Forelimb muscle (tissue), 1 donor: ENCODE measurements at places on chromosomes 4 and X.

DNA sequence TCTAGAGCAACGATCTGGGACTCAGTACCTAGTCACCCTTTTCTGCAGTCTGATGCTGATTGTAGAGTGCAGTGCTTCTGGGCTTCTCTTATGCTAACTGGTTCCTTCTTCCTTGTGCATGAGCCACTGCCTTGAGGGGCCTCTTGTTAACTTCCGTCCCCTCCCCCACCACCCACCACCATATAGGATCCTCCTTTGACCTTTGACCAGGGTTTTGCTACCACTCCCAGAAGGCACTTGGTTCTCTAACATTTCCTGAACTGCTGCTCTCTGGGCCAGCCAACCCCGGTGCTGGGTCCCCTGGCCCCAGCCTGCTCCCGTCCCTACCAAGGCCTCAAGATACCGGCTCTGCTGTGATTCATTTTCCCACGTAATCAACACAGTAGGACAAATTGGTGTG lies 104.6 kb upstream of the KLF3 start:
- DNase-seq, result no peak

- no peak for DNase-seq
These were observed 128.6 kb upstream of the FTHL17 start for GRCh38 chrX:31200430-31200829.

DNA sequence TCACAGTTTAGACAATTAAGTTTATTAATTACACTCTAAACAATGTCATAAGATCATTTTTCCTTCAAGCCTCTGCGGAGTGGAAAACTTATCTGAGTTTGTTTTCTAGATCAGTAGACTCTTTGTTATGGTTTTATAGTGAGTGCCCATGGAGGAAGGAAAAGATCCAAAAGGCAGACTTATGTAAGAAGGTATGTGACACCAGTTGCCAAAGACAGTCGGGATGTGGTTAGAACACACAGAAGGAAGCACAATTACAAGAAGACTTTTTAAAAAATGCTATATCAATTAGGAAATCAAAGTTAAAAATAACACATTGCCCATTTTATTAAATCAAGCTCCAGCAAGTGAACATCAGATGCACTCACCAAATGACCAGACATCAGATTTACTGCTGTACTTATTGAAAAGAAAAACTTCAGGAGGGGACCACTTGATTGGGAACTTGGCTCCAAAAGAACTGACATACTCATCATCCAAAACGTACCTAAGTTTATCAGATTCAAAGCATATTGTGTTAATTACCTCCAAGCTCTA lies 57.1 kb downstream of the NIPAL1 start:
- DNase-seq, result no peak

DNA sequence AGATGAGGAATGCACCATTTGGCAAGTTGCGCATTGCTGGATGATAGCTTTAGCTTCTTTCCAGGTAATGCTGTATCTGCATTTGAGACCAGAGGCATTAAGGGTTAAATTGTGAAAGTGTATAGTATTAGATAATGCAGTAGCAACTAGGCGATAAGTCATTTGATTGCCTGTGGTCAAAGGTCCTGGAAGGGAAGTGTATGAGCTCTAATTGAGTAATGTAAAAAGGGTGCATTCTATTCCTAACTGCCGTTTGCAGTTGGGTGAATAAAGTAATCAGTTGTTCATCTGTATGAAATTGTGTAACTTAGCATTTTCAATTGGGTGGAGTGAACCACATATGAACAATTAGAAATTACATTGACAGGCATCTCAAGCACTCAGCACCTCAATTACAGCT lies 54.5 kb upstream of the WDR1 start:
- DNase-seq, result no peak

GRCh38 chr4:153781717-153782416 lies 7.0 kb downstream of the SFRP2 start:
- no peak for DNase-seq

GRCh38 chrX:96590403-96590802 lies 94.2 kb upstream of the DIAPH2 start:
- DNase-seq, result no peak
